ENCODE measurements at places on chromosomes 5 and 9. TPM values are rescaled to one million over a fixed set of nuclear protein-coding genes. Genes with fewer than 3 reads are reported as not detected.

The BARHL1 gene
- 0.07 TPM for total RNA-seq

The AFAP1L1 gene
- total RNA-seq, result 2.2 TPM

The FCN2 gene
- not detected for total RNA-seq

The NR2F1 gene
- not detected for total RNA-seq

The SPATA31D1 gene
- total RNA-seq, result not detected

The RLN1 gene
- total RNA-seq, result 0.42 TPM

The ACTBL2 gene
- not detected for total RNA-seq

The IPPK gene
- 12.5 TPM for total RNA-seq

The CERT1 gene
- total RNA-seq, result 16.8 TPM

The COL23A1 gene
- 18.0 TPM for total RNA-seq

The C9orf153 gene
- total RNA-seq, result not detected

The GPR150 gene
- total RNA-seq, result not detected

The ADAMTS6 gene
- total RNA-seq, result 1.3 TPM

The CAVIN4 gene
- total RNA-seq, result 3.1 TPM

The LECT2 gene
- total RNA-seq, result not detected

The MXD3 gene
- total RNA-seq, result 26.4 TPM

The DOCK2 gene
- 3.3 TPM for total RNA-seq

The SLC2A8 gene
- 23.3 TPM for total RNA-seq

The OXCT1 gene
- 15.4 TPM for total RNA-seq

The NMUR2 gene
- total RNA-seq, result not detected

The SEMA5A gene
- 6.5 TPM for total RNA-seq

The CDKN2B gene
- not detected for total RNA-seq

The CTNND2 gene
- 2.9 TPM for total RNA-seq

The PCDHGA8 gene
- total RNA-seq, result 0.22 TPM

The ELAVL2 gene
- total RNA-seq, result 25.9 TPM

The SETD9 gene
- total RNA-seq, result 14.4 TPM

The SLC6A3 gene
- total RNA-seq, result 0.07 TPM

The DIPK1B gene
- 75.7 TPM for total RNA-seq

The GFI1B gene
- total RNA-seq, result not detected

The CPLANE1 gene
- total RNA-seq, result 4.6 TPM

The SLC25A2 gene
- total RNA-seq, result 0.14 TPM

The OTULINL gene
- total RNA-seq, result 3.3 TPM

The TAF11L5 gene
- not detected for total RNA-seq

The TRAF1 gene
- total RNA-seq, result 1.4 TPM

The PPP3R2 gene
- not detected for total RNA-seq

The SDHA gene
- total RNA-seq, result 112 TPM

Data from H7 (cell line).